Frontal cortex (tissue), 4 donors: ENCODE measurements at places on chromosomes 3 and 15.

GRCh38 chr15:67091071-67091979, 25.9 kb downstream of the SMAD3 start:
- DNase-seq, result no peak

- DNase-seq, result no peak
Measured at GRCh38 chr15:73321496-73322450, 47.0 kb downstream of the HCN4 start.

DNA sequence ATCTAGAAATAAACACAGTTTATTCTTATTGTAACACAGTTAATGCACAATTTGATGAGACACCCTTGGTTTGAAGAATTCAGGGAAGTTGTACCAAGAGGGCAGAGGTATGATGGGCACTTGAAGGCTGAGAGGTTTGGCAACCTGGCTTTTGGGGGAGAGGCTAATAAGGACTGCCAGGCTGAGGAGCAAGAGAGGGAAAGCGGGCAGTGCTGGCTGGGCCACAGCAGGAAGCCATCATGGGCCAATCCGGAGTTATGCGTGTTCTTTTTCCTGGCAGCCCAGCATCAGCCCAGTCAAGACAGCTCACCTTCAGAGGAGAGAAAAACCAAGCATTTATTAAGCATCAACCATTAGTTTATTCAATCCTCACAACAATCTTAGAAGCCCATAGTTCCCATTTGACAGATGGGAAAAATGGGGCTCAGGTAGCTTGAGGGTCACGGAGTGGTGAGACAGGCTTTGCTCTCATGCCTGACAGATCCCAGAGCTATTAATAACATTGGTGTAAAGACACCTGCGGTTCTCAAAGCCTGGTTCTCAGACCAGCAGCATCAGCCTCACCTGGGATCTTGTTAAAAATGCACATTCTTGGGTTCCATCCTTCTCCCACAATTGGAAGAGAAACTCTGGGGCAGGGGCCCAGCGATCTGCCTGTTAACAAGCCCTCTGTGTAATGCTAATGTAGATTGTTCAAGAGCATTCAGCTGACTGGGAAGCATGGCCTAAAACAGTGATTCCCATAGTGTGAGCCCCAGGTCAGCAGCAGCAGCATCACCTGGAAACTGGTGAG, 183.7 kb downstream of the NTRK3 start:
- no peak for DNase-seq

DNA sequence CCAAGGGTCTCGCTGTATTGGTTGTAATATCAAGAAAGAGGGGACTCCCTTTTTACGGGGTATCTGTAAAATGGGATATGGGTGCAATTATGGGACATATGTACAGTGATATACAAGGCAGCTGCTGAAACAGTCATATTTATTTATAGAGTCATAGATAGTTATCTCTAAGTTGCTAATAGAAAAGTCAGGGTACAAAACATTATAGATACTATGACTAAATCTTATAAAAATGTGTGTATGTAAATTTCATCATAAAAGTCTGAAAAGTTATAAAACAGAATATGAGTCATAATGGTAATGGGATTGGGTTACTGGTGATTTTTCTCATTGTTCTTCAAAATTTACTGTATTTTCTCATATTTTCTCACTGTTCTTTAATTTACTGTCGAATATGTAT, 344.9 kb upstream of the SLCO3A1 start:
- DNase-seq, result no peak

DNA sequence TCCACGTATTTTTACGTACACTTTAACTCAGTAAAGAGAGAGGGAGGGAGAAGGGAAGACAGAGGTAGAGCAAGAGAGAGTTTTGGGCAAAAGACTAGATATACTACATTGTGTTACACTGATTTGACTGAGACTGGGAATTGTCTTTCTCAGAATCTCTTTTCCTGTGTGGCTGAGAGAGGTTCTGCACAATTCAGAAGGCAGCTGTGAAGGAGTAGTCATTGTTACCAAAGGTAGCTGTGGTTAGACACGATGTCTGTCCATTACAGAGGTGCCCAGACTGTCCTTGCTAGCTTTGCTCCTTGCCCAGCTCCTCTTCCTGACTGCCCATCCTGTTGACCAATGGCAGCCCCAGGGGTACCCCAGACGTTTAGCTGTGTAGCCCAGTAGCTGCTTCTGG, 577.5 kb upstream of the CBLB start:
- no peak for DNase-seq

- no peak for DNase-seq
Measured at GRCh38 chr3:195896361-195897080, 11.8 kb downstream of the TNK2 start.

- no peak for DNase-seq
Measured at GRCh38 chr15:27574541-27575054, 524.5 kb downstream of the OCA2 start.

DNA sequence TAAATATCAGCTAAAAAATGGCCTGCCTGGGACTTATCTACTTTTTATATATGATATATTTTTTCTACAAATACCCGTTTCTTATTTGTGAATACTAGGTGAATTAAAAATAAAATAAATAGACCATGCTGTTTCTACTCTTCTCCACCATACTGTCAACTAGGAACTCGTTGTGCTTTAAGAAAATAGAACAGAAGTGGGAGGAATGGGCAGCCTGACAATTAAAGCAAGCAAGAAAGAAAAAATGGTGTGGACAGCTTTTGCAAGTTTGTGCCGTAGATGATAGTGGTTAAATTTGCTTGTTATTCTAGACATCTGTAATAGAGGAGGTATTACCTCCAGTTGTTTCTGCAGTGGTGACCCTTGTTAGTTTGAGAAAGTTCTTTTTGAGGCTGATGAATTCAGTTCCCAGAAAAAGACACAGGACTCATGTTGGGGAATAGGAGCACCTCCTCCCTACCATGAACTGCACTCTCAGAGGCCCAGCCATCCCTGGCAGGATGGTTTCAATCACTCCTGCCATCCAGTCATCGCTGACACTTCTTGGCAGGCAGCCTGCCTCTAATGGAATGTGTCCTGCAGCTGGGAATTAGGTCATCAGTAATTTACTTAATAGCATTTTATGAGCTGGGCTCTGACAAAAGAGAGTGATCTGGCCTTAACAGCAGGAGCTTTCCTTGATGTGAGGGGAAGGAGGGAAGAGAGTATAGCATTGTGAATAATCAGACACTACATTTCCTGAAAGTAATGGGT, 105.0 kb upstream of the GAP43 start:
- no peak for DNase-seq

DNA sequence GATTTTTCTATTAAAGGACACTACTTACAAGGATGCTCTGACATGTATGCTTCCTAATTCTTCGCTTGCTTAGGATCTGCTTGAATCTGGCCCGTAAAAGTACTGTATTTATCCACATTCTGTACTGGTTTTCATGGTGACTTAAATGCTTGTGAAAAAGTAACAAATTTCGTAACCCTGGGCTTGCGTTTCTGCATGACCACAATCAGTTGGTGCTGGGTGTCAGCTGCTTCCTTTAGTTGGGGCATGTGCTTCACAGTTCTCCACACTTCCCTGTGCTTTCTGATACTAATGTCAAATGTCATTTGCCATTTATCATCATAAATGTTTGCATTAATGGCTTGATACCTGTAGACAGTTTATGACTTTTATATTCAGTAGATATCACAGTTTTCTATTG, 218.4 kb upstream of the MLF1 start:
- no peak for DNase-seq

DNA sequence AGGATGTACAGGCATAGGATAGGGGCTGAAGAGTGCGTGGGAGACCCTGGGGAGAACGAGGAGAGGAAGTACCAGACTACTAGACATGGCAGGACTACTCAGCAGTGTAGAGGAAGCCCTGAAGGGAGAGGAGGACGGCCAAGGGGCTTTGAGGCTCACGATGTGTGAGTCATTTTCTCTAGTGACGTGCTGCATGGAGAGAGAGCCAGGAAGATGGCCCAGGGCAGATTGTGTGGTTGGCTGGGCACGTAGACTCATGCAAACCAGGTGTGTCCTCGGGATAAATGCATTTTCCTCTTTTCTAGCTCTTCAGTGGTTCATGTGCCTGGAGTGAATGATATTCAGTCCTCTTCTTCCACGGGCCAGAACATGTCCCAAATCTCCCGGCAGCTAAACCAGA, 115.0 kb upstream of the ABHD17C start:
- no peak for DNase-seq
